ENCODE measurements at places on chromosomes 7 and 10.

DNA sequence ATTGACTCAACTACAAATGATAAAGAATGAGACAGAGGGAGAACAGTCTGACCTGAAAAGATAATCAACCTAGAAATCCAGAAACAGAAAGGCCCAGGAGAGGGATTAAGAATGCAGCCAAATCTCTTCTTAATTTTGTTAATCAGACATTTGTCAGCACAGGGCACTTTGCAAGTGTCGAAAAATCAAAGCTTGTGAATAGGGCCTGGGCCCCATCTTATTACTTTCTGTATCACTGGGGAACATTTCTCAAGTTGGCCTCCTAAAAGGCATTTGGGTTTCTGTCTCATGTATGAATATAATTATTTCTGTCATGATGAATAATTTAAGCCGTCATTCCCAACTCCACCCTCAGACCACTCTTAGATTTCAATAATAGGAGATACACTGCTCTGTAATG lies 308.4 kb upstream of the PRKCQ start:
- no peak for DNase-seq

GRCh38 chr10:11835704-11836103 lies 12.5 kb downstream of the PROSER2 start:
- no peak for DNase-seq

- no peak for DNase-seq
Observed at GRCh38 chr7:18808026-18808425, 309.4 kb downstream of the TWIST1 start.

DNA sequence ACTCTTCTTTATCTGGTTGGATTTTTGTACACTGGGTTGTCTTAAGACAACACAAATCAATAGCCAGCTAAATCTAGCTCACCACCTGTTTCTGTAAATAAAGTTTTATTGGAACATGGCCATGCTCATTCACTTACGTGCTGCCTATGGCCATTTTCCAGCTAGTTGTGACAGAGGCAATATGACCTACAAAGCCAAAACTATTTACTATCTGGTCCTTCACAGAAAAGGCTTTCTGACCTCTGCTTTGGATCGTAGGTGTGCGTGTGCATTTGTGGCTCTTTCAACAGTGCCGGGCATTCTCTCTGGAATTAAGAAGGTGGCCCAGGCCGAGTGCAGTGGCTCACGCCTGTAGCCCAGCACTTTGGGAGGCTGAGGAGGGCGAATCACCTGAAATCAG lies 45.5 kb downstream of the NRAP start:
- DNase-seq: no peak

GRCh38 chr7:71710442-71710841 lies 578.5 kb downstream of the GALNT17 start:
- DNase-seq: no peak

GRCh38 chr7:122588621-122589020 lies 110.3 kb downstream of the RNF133 start:
- DNase-seq: no peak

DNA sequence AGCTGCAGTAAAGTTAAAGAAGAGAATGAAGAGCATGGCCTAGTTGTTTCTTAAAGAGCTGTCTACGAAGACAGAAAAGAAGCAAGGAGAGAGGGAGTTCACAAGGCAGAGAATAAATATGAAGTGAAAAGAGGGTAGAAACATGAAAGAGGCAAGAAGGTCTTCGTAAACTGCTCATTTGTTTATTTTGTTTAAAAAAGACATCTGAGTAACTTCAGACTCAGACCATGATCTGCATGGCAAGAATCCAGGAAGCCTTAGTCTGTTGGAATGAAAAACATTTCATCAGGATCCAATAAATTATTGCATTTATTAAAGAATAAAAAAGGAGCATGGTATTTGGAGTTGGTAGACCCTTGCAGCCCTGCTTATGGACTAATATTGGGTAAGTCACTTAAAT lies 151.1 kb downstream of the SEM1 start:
- no peak for DNase-seq

- no peak for DNase-seq
Observed at GRCh38 chr7:139741789-139742344, 35.9 kb downstream of the HIPK2 start.

DNA sequence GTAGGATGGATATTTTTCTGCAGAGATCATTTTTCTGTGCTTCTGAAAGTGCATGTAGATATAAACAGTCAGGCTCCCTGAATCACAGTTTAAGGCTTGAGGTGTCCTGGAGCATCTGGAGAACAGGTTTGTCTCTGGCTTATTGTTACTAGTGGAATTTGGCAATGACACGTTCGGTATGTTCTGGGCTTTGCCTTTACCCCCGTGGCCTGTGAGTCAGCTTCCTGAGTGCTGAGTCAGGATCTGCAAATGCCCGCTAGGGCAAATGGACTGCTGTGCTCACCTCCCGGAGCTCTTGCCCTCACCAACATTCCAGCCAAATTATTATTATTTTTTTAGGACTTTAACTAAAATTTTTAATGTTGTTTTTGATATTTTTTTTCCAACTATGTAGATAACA lies 192.5 kb upstream of the PRSS1 start:
- peak; percentile 61 for DNase-seq

DNA sequence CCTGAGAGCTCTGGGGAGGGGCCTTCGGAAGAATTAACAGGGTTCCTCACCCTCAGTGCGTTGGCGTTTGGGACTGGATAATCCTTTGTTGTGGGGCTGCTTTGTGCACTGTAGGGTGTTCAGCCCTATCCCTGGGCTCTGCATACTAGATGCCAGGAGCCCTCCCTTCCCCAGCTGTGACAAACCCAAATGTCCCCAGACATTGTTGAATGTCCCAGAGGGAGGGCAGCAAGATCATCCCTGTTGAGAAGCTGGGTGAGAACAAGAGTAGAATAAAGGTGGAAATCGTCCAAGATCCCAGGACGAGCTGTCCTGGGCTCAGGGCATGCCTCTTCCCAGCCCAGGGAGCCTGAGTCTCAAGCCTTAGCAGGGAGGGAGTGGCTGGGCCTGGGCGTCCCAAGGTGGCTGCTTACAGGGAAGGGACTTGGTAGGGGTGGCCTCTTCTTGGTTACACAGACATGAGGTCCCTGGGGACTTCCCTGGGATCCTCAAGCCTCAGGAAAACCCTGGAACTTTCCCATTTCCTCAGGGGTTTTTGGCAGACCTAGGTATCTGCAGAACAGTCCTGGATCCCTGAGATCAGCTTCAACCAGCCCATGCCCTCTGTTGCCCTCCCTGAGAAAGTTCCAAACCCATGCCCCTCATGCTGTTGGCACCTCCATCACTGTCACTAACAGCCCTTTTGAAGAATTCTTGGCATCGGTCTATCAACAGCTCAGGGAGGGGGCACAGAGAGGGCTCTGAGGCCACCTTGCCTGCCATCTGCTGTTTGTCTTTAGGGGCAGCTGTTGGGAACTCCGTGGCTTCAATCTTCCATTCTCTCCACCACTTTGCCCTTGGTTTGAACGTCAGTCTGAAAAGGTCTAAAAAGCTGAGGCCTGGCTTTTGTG lies 53.7 kb downstream of the GOLGA7B start:
- DNase-seq: no peak

GRCh38 chr10:49600781-49601400 lies 9.2 kb upstream of the SLC18A3 start:
- no peak for DNase-seq

DNA sequence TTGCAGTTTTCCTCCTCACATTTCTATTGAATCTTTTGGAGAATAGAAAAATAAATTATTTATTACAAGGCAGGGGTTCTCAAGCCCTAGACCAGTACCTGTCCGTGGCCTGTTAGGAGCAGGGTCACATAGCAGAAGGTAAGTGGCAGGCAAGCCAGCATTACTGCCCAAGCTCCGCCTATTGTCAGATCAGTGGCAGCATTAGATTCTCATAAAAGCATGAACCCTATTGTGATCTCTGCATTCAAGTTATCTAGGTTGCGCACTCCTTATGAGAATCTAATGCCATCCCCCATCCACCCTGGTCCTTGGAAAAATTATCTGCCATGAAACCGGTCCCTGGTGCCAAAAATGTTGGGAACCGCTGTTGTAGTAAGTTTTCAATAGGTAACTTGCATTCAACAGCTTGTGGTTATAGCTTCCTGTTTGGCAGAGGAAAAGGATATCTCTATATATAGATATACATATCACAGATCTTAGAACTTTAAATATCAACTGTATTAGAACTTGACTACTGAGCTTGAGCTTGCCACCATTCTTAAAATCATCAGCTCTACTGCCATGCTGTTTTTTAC lies 165.1 kb downstream of the AHR start:
- DNase-seq: no peak

GRCh38 chr10:130453721-130454542 lies 317.7 kb downstream of the GLRX3 start:
- no peak for DNase-seq

DNA sequence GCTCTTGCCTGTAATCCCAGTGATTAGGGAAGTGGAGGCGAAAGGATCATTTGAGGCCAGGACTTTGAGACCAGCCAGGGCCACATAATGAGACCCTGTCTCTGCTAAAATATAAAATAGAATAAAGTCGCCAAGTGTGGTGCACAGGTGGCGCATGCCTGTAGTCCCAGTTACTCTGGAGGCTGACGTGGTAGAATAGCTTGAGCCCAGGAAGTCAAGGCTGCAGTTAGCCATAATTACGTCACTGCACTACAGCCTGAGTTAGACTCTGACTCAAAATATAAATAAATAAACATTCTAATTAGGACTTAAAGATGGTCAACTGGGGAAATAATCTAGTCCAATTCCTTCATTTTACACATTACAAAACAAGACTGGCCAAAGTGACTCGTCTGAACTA lies 768 bp downstream of the CHCHD2 start:
- no peak for DNase-seq

GRCh38 chr7:93503088-93503487 lies 71.4 kb downstream of the CALCR start:
- DNase-seq: no peak

GRCh38 chr7:158633055-158633956 lies 45.7 kb upstream of the PTPRN2 start:
- no peak for DNase-seq

GRCh38 chr7:5526100-5526905 lies 102.7 kb upstream of the TNRC18 start:
- DNase-seq: no peak

DNA sequence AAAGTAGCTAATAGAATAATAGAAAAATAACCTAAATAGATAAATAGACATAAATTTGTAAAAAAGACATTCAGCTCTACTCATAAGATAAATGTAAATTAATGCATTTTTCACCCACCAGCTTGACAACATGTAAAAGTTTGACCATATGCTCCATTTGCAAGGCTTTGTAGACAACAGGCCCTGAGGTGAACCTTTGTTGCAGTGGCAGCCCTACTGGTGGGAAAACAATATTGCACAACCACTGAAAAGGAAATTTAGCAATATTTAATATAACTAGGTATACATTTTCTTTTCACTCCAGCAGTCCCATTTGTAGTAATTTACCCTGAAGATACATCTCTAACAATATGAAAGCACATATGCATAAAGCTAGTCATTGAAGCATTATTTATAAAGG lies 39.0 kb upstream of the ADRA2A start:
- DNase-seq: peak; percentile 7

GRCh38 chr10:35058134-35058533 lies 32.0 kb downstream of the CUL2 start:
- peak; percentile 33 for DNase-seq

DNA sequence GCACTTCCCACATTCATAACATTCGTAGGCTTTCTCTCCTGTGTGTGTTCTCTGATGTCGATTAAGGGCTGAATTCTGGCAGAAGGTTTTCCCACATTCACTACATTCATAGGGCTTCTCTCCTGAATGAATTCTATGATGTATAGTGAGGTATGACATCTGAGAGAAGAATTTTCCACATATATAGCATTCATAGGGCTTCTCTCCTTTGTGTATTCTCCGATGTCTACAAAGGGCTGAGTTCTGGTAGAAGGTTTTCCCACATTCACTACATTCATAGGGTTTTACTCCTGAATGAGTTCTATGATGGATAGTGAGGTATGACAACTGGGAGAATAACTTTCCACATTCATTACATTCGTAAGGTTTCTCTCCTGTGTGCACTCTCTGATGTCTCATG lies 15.6 kb downstream of the ZNF12 start:
- no peak for DNase-seq

DNA sequence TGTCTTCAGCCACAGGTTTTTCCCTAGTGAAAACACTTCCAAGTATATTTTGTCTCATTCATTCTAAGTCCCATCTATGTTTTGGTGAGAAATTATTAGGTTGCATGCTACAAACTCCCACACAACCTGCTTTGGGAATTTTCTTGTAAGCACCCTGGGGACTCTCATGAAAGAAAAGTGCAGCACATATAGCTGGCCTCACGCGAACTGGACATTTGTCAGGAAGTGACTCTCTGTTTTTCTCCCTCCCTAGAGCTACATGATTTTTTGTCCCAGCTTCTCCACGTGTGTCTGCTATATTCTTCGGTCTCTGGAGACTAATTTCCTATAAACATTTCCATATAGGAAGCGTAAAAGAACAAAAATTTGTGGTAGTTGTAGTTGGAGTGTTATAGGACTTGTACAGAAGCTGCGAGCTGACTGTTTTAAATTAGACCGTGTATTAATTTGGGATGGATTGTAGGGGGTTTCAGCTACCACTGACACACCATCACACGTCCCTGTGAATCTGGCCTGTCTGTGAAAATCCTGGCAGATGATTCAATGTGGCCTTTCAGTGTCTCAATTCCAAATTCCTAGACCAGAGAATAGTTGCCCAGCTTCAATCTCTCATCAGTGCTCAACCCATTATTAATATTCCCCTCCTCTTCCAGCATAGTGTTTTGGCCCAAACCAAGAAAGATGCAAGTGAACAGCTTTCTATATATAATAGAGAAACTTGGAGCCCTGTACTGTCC lies 40.2 kb downstream of the ARL4A start:
- no peak for DNase-seq

GRCh38 chr7:105429746-105430612 lies 41.3 kb upstream of the SRPK2 start:
- DNase-seq: peak; percentile 48

GRCh38 chr10:70914316-70914864 lies 26.0 kb upstream of the PCBD1 start:
- DNase-seq: no peak

DNA sequence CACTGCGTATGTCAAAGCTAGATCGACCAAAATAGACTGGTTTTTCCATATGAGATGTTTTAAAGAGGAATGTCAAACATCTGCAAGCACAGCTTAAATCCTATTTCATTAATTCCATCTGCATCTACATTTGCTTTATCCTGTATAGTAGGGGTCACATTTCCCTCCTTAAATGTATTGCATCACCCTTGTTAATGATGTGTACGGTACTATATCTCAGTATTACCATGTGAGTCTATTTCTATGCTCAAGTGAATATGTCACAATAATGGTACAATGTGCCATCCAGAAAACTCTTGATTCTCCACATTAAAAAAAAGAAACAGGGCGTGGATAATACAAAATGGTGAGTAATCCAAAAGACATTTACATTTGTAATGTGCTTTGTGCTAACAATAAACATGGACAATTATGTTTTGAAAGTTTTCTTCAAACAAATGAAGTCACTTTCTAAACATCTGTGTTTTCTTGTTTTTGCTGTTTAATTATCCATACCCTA lies 56.6 kb downstream of the TWIST1 start:
- no peak for DNase-seq
